ENCODE measurements at places on chromosomes 6 and 20. TPM values are rescaled to one million over a fixed set of nuclear protein-coding genes. Genes with fewer than 3 reads are reported as not detected.

The ABT1 gene
- 25.4 TPM for total RNA-seq

The ZNF391 gene
- 3.7 TPM for total RNA-seq

The ULBP2 gene
- not detected for total RNA-seq

The MYH7B gene
- total RNA-seq = 30.2 TPM

The TSBP1 gene
- not detected for total RNA-seq

The CNR1 gene
- 0.39 TPM for total RNA-seq

The ZNF334 gene
- total RNA-seq = 9.4 TPM

The VGLL2 gene
- not detected for total RNA-seq

The FGD2 gene
- total RNA-seq = not detected

The QRSL1 gene
- 12.6 TPM for total RNA-seq

The LAMA5 gene
- 103 TPM for total RNA-seq

- H3K36me3 ChIP-seq = no peaks in the 10 kb centered on the region
- H3K4me1 ChIP-seq = no peaks in the 10 kb centered on the region
- H3K27ac ChIP-seq = no peak overlapping the region
- no peak for DNase-seq
- H3K27me3 ChIP-seq = peaks cover 10% of the 10 kb centered on the region
These were observed 7.2 kb upstream of the STX11 start for GRCh38 chr6:144143106-144143505.

DNA sequence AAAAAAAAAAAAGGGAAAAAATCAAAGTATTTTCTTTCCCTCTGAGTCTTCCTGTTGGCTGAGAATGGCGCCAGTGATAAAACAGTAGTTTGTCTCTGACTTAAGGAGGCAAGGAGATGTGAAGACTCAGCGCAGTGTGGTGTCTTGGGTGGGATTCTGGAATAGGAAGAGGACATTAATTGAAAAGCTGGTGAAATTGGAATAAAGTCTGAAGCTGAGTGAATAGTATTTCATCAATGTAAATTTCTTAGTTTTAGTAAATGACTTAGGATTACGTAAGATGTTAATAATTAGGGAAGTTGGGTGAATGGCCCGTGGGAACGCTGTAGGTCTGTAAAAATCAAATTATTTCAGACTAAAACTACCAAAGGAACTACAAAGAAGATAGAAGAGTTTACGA lies 122.8 kb upstream of the ZNF217 start:
- H3K36me3 ChIP-seq = no peaks in the 10 kb centered on the region
- no peak for DNase-seq
- H3K4me3 ChIP-seq = no peak overlapping the region
- no peaks in the 10 kb centered on the region for H3K27me3 ChIP-seq
- H3K4me1 ChIP-seq = no peaks in the 10 kb centered on the region
- H3K27ac ChIP-seq = no peak overlapping the region

- H3K36me3 ChIP-seq = no peaks in the 10 kb centered on the region
- DNase-seq = no peak
- no peaks in the 10 kb centered on the region for H3K4me1 ChIP-seq
- H3K4me3 ChIP-seq = no peak overlapping the region
- H3K27ac ChIP-seq = no peak overlapping the region
These were observed 18.3 kb upstream of the ADGRF4 start for GRCh38 chr6:47680051-47680450.

GRCh38 chr6:7820288-7820835 lies 90.2 kb downstream of the TXNDC5 start:
- no peaks in the 10 kb centered on the region for H3K27me3 ChIP-seq
- H3K4me3 ChIP-seq = no peak overlapping the region
- H3K4me1 ChIP-seq = no peaks in the 10 kb centered on the region
- H3K36me3 ChIP-seq = no peaks in the 10 kb centered on the region

DNA sequence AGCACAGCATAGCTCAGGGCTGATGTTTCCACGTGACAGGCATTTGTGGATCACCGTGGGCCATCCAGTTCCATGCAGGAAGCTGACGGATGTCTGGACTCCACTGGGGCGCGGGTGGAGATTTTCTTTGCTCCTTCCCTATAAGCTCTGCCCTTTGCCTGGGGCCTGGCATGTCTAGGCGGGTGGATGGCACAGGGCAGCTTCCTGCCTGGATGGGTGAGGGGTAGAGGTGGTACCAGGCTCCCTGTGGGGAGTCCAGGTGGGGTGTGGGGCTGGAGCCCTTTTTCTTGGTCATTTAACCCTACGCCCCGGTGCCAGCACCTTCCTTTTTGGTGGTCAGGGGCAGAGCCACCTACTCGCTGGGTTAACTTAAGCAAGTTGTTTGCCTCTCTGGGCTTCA lies 10.4 kb downstream of the FAM110A start:
- no peaks in the 10 kb centered on the region for H3K36me3 ChIP-seq
- no peaks in the 10 kb centered on the region for H3K27me3 ChIP-seq
- no peak overlapping the region for H3K4me3 ChIP-seq
- H3K27ac ChIP-seq = no peak overlapping the region

DNA sequence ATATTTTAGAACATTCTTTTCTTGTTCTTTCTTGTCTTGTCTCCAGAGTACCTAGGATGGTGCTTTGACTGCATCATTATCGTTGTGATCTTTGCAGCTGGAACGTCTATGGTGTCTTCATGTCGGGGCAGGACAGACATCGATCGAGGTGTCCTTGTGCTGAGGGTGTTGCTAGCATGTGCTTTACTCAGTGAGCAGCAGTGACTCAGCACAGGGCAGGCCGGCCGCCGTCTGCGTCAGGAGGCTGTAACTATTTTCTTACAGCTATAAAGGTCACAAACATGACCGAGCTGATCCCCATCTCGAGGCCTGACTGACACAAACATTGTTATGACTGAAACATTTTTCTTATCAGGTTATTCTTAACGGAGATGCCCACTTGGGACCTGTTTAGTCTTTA lies 14.9 kb upstream of the CTCFL start:
- no peak for DNase-seq
- H3K4me3 ChIP-seq = no peak overlapping the region
- H3K36me3 ChIP-seq = no peaks in the 10 kb centered on the region
- no peaks in the 10 kb centered on the region for H3K27me3 ChIP-seq
- no peak overlapping the region for H3K27ac ChIP-seq
- H3K4me1 ChIP-seq = no peaks in the 10 kb centered on the region

GRCh38 chr6:89690944-89691324 lies 52.4 kb upstream of the LYRM2 start:
- H3K4me3 ChIP-seq = no peak overlapping the region
- DNase-seq = no peak

DNA sequence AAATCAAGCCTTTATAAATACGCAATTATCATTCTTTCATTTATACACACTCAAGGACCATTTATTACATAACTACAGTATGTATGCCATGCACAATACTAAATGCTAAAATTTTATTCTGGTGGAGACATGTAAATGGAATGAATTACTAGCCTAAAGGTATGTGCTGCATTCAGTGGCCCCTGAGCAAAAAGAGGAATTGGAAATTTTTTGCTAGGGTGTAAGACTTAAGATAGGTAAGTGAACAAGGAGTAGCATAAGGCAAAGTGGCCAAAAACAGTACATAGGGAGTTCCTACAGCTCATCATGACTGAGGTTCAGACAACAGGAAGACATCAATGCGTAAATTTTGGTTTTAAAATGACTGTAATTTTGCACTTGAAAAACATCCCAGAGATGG lies 2.3 kb upstream of the MTFR2 start:
- no peaks in the 10 kb centered on the region for H3K27me3 ChIP-seq
- H3K27ac ChIP-seq = no peak overlapping the region
- no peaks in the 10 kb centered on the region for H3K4me1 ChIP-seq
- peaks cover 3% of the 10 kb centered on the region for H3K36me3 ChIP-seq
- no peak overlapping the region for H3K4me3 ChIP-seq

DNA sequence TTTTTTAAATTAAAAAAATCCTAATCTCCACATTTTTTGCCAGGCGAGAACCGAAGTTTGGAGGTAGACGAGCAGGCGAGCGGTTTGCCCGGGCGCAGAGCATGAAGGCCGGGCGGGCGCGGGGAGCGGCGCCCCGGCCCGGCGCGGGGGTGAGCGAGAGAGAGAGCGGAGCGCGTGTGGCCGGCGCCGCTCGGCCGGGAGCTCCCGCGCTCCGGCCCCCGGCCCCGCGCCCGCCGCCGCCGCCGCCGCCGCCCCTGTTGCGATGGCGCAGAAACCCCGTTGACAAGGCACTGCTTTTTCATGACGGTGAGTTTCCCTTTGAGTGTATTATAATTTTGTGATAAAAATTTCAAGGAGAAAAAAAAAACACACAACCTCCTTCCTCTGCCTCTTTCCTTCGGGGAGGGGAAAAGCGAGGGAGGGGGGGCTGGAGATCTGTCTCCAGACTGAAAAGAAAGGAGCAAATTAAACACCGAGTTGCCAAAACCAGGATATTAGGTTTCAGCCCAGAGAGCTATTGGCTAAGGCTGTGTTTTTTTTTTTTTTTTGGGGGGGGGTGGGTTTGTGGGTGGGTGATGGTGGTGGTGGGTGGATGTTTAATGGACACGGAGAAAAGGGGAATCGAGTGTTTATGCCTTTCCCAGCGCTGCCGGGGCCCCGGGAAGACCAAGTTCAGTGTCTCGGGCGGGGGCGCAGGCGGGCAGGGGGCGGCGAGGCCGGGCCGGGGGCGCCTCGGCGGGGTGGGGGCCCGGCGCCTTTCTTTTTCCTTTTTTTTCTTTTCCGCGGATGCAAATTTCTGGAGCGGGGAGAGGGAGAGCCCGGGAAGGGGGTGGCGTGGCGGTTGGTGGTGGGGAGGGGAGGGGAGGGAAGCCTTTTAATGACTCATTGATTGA lies at the start of gene BICRAL:
Gene BICRAL (plus strand): TSS at position 257 of the 893 bp plus-strand sequence. CDS start 39,971 bp downstream, outside the sequence.
- H3K36me3 ChIP-seq = peaks cover 3% of the 10 kb centered on the region
- peaks cover 16% of the 10 kb centered on the region for H3K4me1 ChIP-seq
- H3K4me3 ChIP-seq = peak within 1 kb of the TSS; percentile 98
- DNase-seq = peak; percentile 75

GRCh38 chr6:42963179-42963854 lies 2.8 kb downstream of the GNMT start:
- H3K36me3 ChIP-seq = no peaks in the 10 kb centered on the region
- DNase-seq = no peak
- peaks cover 16% of the 10 kb centered on the region for H3K27me3 ChIP-seq
- H3K4me3 ChIP-seq = no peak overlapping the region
- H3K27ac ChIP-seq = no peak overlapping the region
- H3K4me1 ChIP-seq = peaks cover 4% of the 10 kb centered on the region

GRCh38 chr6:152771061-152771687 lies 20.6 kb downstream of the VIP start:
- H3K27me3 ChIP-seq = no peaks in the 10 kb centered on the region
- no peak for DNase-seq
- no peaks in the 10 kb centered on the region for H3K36me3 ChIP-seq
- H3K4me3 ChIP-seq = no peak overlapping the region

DNA sequence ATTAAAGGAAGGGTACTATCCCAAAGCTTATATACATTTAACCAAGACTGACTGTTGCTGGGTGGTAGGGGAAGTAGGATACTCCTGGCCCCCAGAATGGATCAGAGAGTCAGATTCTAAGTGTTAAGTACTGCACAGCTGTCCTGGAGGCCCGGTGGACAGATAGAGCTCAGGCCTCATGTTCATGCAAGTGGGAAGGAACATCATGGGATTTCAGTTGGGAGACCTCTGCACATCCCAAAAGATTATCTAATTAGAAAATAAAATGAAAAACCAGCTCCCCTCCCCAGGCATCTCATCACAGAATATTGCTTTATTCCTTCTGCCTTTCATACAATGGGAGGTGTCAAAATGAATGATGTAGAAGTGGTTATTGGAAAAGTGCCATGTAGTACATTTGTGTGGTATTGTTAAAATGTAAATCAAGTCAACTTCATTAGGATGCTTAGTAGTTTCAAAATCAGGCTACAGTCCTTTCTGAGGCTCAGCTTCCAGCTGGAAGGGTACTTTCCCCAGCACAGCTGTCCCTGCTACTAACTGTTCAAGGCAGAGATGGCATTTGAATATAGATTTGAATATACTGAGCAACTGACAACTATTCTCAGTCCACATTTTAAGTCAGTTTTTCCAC lies 82.9 kb downstream of the SLC35B3 start:
- DNase-seq = no peak
- H3K4me1 ChIP-seq = no peaks in the 10 kb centered on the region
- no peaks in the 10 kb centered on the region for H3K27me3 ChIP-seq
- H3K36me3 ChIP-seq = no peaks in the 10 kb centered on the region
- H3K27ac ChIP-seq = no peak overlapping the region
- no peak overlapping the region for H3K4me3 ChIP-seq

DNA sequence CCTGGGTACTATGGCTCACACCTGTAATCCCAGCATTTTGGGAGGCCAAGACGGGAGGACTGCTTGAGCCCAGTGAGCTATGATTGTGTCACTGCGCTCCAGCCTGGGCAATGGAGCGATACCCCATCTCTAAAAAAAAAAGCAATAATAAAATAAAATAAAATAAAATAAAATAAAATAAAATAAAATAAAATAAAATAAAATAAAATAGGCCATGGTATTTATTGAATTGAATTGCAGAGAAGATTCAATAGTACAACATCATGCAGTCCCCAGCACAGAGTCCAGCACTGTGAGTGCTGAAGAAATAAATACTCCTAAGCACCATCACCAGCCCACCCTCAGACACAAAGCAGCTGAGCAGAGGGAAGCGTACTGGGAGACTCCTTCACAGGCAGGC lies 144.7 kb downstream of the RALGAPA2 start:
- no peak overlapping the region for H3K4me3 ChIP-seq
- no peak overlapping the region for H3K27ac ChIP-seq
- H3K36me3 ChIP-seq = peaks cover 4% of the 10 kb centered on the region
- no peaks in the 10 kb centered on the region for H3K27me3 ChIP-seq
- no peak for DNase-seq
- no peaks in the 10 kb centered on the region for H3K4me1 ChIP-seq

GRCh38 chr6:41066867-41067304 lies 5.3 kb downstream of the OARD1 start:
- no peak overlapping the region for H3K4me3 ChIP-seq
- no peaks in the 10 kb centered on the region for H3K27me3 ChIP-seq
- H3K4me1 ChIP-seq = peaks cover 53% of the 10 kb centered on the region
- no peak overlapping the region for H3K27ac ChIP-seq

GRCh38 chr6:89302195-89302770 lies 12.8 kb downstream of the GABRR2 start:
- H3K4me1 ChIP-seq = peaks cover 5% of the 10 kb centered on the region
- peaks cover 2% of the 10 kb centered on the region for H3K27me3 ChIP-seq
- DNase-seq = no peak
- no peaks in the 10 kb centered on the region for H3K36me3 ChIP-seq
- H3K27ac ChIP-seq = no peak overlapping the region

DNA sequence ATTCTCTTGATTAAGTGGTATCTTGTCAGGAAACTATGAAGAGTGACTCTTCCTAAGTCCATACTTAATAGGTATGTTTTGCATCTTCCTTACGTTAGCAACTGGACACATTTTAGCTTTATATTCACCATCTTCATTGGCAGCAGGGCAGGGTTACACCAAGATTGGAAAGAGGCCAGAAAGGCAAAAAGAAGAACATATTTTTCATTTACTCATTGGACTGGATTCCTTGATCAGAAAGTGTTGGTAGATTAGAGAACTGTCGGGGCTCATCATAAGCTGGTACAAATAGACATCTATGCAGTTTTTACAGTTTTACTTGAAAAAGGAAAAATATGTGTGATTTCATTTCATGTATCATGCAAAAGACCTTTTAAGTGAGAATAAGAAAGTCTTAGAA lies 464.9 kb downstream of the LMBRD1 start:
- H3K27me3 ChIP-seq = no peaks in the 10 kb centered on the region
- no peak for DNase-seq
- no peak overlapping the region for H3K4me3 ChIP-seq
- no peak overlapping the region for H3K27ac ChIP-seq
- no peaks in the 10 kb centered on the region for H3K36me3 ChIP-seq

All from cardiac muscle cell (in vitro differentiated cells and primary cell).